ENCODE measurements at places on chromosomes 12 and 14. TPM values are rescaled to one million over a fixed set of nuclear protein-coding genes. Genes with fewer than 3 reads are reported as not detected.

Gene ZNF641
- 27.3 TPM for total RNA-seq

Gene VASH1
- total RNA-seq, result 51.7 TPM

DNA sequence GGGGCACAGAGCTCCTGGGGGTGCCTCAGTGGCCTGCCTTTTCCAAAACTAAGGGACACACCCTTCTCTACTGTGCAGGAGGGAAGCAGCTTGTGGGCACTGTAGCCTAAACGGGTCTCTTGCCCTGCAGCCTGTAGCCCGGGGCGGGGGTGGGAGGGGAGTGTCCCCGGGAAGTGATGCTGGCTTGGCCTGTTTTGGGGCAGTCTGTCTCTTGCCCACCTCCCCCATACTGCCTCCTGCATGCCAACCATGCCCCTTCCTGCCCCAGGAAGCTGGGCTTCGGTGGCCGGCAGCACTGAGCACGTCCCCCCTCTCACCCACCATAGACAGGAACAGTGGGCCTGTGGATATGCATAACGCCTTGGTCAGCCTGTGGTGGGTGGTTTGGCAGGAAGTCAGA, 43.4 kb downstream of the PRIMA1 start:
- no peak for DNase-seq

- DNase-seq, result no peak
These were observed 104.6 kb downstream of the DAAM1 start for GRCh38 chr14:59292921-59293534.

Measured in lower lobe of right lung (tissue), 2 donors.